ENCODE measurements at places on chromosomes 11 and 22.

- DNase-seq = no peak
Observed at GRCh38 chr22:38250643-38251340, 22.0 kb downstream of the TMEM184B start.

GRCh38 chr22:44067901-44068300 is 43.8 kb downstream of the PARVB start:
- no peak for DNase-seq

GRCh38 chr11:46302866-46303265 is 25.4 kb downstream of the CREB3L1 start:
- no peak for DNase-seq

DNA sequence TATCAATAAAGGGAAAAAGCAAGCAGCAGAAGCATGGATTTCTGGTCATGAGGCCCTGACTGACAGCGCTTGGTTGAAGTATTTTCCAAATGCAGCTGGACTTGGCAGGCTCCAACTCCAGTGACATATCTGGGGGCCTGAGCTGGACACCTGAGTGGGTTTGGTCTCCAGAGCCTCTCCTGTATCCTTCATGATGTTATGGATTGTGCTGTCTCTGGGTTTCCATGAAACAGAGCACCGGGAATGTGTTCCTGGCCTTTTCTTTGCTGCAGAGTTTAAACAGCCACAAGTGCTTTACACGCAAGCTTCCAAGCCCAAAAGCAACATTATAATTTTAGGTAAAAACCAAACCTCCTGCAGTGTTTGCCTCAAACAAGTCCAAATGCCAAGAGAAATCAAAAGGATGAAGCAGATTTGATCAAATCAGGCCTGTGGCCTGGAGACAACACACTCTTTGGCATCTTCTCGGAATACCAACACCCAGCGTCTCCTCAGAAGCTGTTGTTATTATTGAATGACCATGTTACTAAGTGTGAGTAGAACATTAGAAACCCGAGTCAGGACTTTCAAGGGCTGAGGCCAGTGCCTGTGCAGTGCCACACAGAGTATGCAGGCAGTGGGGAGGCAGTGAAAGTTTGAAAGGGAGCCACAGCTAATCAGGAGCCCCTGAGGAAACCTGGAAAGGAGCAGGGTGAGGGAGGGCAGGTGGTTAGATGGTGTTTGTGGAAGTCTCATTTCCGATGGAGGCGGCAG is 42.0 kb downstream of the ME3 start:
- DNase-seq = no peak

- DNase-seq = no peak
Observed at GRCh38 chr22:50546326-50547262, 895 bp downstream of the KLHDC7B start.

Measured in CD4-positive, alpha-beta T cell treated with Interleukin-15 for 4 hours (primary cell).